ENCODE measurements at places on chromosomes 5 and 9.
A peak's percentile ranks its signal among the peaks of the same experiment; 100 is the strongest.

GRCh38 chr9:123776708-123777537, 153.0 kb downstream of the DENND1A start:
- no peak for DNase-seq

- peak; percentile 83 for DNase-seq
These were observed 44.1 kb upstream of the CEMIP2 start for GRCh38 chr9:71812385-71812784.

GRCh38 chr9:86979657-86980056, 32.4 kb upstream of the GAS1 start:
- no peak for DNase-seq

DNA sequence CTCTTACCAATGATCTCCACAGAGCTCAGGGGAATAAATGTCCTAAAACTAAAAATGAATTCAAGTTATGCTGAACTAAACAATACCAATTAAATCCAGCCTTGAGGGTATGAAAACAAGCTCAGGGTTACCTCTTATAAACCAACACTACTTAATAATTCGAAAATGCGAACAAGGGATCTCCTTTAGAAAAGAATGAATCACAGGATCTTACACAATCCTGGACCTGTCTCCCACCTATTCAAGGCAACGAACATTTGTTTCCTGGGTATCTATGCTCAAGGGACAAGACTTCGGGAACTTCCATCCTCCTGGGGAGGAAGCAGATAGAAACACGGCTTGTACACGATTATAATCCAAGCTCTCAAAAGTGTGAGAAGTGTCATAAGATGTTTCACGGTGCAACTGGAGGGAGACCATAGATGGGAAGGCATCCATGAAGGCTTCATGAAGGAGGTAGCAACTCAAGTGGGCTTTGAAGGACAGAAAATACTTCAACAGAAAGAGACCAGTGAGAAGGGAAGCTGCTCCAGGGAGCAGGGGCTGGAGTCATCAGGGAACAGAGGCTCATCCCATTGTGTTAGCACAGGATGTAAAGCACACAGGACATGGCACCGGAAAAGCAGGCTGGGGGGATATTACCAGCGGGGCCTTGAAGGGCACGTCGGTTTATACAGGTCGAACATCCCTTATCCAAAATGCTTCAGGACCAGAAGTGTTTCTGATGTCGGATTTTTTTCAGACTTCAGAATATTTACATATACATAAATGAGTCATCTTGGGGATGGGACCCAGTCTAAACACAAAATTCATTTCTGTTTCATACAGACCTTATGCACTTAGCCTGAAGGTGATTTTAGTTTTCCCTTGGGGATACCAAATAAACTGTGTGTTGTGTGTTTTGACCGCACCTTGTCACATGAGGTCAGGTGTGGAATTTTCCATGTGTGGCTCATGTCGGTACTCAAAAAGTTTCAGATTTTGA, 87.4 kb downstream of the TLE1 start:
- DNase-seq: no peak

GRCh38 chr5:75364571-75365280, 27.7 kb downstream of the HMGCR start:
- no peak for DNase-seq

- no peak for DNase-seq
These were observed 27.0 kb upstream of the CDKN2AIPNL start for GRCh38 chr5:134438721-134439123.

DNA sequence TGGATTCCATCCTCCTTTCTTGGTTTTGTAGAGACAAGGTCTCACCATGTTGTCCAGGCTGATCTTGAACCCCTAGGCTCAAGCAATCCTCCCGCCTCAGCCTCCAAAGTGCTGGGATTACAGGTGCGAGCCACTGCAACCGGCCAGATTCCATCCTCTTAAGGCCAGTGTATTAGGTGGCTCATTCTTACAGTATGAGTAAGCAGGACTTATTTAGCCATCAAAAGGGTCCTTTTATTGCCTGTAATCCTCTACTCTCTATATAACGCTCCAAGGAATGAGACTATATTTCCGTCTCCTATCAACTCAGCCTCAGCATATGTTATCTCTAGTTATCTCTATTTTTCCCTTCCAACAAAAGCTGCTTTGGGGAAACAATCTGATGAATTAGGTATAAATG, 3.0 kb upstream of the ERBIN start:
- no peak for DNase-seq

Measured in tibial artery (tissue), 4 donors.